Epithelial cell of alveolus of lung (primary cell): ENCODE measurements at places on chromosomes 11 and 22. TPM values are rescaled to one million over a fixed set of nuclear protein-coding genes. Genes with fewer than 3 reads are reported as not detected.

The RFPL2 gene
- not detected in 2 replicates for total RNA-seq

The TBC1D10A gene
- 16.3 and 19.9 TPM in 2 replicates for total RNA-seq

The ST3GAL4 gene
- total RNA-seq = 32.2 and 33.9 TPM in 2 replicates

The UBE2L6 gene
- 41.2 and 79.9 TPM in 2 replicates for total RNA-seq

The TMEM179B gene
- total RNA-seq = 82.1 and 98.6 TPM in 2 replicates

The HOATZ gene
- under 0.01 TPM in 1 of 2 replicates, not detected in the other for total RNA-seq

The ROBO4 gene
- total RNA-seq = 0.80 and 5.8 TPM in 2 replicates

The LYVE1 gene
- 1.2 and 2.3 TPM in 2 replicates for total RNA-seq

The PLEKHA7 gene
- 1.1 and 1.7 TPM in 2 replicates for total RNA-seq

The SUSD2 gene
- 8.9 and 9.1 TPM in 2 replicates for total RNA-seq

The MAPK8IP2 gene
- 0.24 and 0.26 TPM in 2 replicates for total RNA-seq

The INSC gene
- total RNA-seq = 0.08 and 2.7 TPM in 2 replicates

The KRTAP5-1 gene
- total RNA-seq = not detected in 2 replicates

The MS4A6E gene
- total RNA-seq = not detected in 2 replicates

The SLC22A25 gene
- total RNA-seq = not detected in 2 replicates

The PLET1 gene
- not detected in 2 replicates for total RNA-seq

The UPK3A gene
- total RNA-seq = not detected in 2 replicates

The NFAM1 gene
- not detected in 2 replicates for total RNA-seq

The VSTM5 gene
- 0.13 TPM in 1 of 2 replicates, not detected in the other for total RNA-seq

The SYT13 gene
- 0.24 TPM in 1 of 2 replicates, not detected in the other for total RNA-seq

The FAR1 gene
- 18.4 and 20.9 TPM in 2 replicates for total RNA-seq

The CLMP gene
- 107 and 130 TPM in 2 replicates for total RNA-seq

The DDTL gene
- 0.26 and 2.6 TPM in 2 replicates for total RNA-seq

The OR5P2 gene
- total RNA-seq = not detected in 2 replicates
